Dermis blood vessel endothelial cell (primary cell): ENCODE measurements at places on chromosomes 4 and X.

DNA sequence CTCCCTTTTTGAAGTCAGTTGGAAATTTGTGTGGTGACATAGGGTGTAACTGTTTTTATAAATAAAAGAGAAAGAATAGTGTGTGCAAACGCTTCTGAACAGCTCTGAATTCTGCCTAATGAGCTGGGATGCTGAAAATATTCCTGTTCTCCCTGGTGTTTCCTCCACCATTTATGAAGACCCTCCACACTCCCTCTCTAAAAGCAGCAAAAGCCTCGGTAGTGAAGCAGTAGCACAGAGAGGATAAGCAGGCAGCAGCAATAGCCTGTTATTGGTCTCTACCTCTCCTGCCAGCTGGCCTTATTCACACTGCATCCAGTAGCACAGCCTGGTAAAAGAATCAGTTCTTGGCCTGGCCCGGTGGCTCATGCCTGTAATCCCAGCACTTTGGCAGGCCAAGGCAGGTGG, 406.1 kb downstream of the IQCM start:
- no peak for DNase-seq

DNA sequence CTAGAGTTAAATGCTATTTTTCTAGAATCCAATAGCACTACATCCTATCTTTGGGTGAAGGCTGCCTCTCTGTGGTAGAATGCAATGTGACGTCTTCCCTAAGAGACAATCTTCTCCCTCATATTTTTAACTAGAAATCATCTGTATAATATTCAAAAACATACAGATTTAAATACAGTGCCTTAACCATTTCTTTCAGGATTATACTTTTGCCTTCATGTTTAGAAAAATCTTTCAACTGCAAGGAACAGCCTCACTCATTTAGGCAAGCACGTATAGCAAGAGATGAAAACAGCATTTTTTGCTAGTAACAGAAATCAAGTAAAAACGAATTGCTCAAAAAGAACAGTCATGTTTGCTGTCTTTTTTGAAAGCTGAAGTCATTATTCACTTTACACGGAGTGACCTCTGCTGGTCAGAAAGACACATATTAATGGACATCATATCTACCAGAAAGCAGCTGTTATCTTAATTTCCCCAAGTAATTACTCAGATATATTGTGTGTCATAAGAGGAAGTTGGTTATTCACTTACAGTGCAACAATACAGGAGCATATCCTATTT, 422.3 kb downstream of the STPG2 start:
- DNase-seq, result peak; percentile 1

- no peak for DNase-seq
Observed at GRCh38 chrX:107713543-107714205, 61.9 kb downstream of the TSC22D3 start.

DNA sequence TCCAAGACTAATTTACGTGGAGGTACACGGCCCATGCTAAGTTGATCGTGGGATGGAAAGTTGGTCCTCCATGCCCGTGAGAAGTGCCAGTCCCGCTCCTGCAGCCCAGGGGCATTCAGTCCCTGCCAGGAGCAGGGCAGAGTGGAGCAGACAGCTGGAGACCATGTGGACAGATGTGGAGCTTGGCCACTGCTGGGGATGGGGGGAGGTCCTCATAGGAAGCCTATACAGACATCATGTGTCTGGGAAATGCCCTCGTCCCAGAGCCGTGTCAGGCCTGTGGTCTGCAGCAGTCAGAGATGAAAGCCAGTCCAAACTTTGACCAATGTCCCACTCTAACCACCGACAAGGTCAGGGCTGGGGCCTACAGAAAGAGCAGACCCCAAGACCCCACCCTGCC, 118.4 kb downstream of the CPZ start:
- DNase-seq, result no peak

DNA sequence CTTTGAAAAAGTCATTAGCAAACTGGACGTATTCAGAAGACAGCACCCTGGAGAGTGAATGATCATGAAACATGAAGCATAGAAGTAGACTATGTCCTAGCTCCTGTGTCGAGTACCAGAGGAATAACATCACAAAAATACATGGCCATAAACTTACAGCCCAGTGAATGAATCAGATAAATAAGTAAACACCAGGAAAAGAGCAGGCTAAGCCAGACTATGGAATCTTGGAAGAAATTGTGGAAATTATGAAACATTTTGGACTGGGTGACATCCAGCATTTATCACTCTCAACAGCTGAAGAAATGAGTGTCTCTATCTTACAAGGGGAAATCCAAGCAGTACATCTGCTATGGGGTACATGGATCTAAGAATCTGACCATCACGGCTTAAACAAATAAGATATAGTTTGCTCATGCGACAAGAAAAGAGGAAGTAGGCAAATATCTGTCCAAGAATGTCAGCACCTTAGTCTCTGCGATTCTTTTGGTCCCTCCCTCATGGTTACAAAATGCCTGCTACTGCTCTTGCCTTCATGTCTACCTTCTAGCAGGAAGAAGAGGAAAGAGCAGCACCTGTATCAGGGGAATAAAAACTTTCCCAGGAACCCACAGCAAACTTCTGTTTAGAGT, 481.5 kb downstream of the BCOR start:
- no peak for DNase-seq

DNA sequence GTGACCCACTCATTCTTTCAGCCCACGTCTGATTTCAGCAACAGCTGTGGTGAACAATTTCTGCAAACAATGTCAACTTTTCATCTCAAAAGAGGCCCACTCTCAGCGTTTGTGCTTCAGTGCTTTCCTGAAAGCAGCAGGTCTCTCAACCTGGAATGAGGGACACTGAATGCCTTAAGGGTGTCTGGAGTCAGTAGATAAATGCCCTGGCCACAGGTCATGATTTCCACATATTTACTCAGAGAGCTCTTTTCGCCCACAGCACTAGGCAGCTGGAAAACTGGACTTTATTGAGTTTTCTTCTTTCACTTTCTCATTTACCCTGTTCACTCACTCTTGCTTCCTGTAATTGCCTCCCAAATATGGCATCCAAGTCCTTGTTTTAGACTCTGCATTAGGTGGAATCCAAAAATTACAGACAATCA, 52.8 kb downstream of the NPFFR2 start:
- no peak for DNase-seq

GRCh38 chr4:117957571-117957970, 76.7 kb upstream of the NDST3 start:
- DNase-seq, result no peak

- no peak for DNase-seq
Observed at GRCh38 chrX:23501974-23502373, 165.3 kb upstream of the PRDX4 start.

DNA sequence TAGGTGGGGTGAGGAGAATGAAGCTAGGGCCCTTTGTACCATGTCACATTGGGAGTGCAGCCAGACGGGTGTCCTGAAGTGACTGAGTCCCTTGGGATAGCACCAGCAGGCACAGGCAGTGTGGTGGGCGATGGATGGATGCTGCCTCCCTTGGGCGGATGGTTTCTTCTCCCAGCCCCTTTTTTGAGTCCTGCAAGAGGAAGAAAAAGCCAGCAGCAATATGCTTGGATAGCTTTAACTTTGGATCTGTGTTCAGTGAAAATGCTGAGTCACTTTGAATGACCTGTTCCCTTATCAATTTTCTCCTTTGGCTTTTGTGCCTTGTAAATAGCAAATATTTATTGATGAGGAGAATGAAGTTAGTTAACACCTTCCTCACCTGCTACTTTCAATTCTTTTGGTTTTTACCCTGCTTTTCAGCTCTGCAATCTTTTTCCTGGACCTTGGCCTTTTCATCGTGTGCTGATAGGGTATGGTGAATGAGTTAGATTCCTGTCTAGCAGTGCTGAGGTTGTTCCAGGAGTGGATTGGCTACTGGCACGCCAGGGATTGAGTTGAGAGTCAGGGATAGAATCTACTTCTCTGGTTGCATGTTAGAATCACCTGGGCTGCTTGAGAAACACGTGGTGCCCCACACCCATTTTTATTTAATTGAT, 10.2 kb downstream of the DCUN1D4 start:
- DNase-seq, result no peak

DNA sequence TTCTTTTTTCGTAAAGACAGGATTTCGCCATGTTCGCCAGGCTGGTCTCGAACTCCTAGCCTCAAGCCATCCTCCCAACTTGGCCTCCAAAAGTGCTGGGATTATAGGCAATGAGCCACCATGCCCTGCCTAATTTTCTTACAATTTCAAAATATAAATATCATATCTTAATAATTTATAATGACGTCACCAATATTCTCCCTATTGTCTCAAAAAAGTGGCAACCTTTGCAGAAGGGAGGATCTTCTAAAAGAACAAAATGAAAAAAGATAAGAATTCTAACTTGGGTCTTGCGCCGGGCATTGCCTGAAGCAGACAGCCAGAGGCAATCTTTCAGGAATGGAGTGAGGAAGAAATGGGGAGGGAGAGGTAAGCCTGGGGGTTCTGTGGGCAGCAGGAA, 37.9 kb upstream of the WAS start:
- DNase-seq, result no peak

- no peak for DNase-seq
Observed at GRCh38 chr4:34972189-34972588, 1272.1 kb downstream of the ARAP2 start.

GRCh38 chrX:71225676-71226075, 2.7 kb downstream of the GJB1 start:
- DNase-seq, result no peak

GRCh38 chrX:49767236-49767635, 61.9 kb upstream of the PAGE4 start:
- no peak for DNase-seq

GRCh38 chr4:55547466-55547770, 709 bp upstream of the CLOCK start:
- DNase-seq, result no peak

GRCh38 chr4:155667568-155668511, 1.2 kb downstream of the GUCY1A1 start:
- DNase-seq, result peak; percentile 5

- no peak for DNase-seq
Observed at GRCh38 chr4:38109896-38110295, 149.7 kb downstream of the PTTG2 start.

DNA sequence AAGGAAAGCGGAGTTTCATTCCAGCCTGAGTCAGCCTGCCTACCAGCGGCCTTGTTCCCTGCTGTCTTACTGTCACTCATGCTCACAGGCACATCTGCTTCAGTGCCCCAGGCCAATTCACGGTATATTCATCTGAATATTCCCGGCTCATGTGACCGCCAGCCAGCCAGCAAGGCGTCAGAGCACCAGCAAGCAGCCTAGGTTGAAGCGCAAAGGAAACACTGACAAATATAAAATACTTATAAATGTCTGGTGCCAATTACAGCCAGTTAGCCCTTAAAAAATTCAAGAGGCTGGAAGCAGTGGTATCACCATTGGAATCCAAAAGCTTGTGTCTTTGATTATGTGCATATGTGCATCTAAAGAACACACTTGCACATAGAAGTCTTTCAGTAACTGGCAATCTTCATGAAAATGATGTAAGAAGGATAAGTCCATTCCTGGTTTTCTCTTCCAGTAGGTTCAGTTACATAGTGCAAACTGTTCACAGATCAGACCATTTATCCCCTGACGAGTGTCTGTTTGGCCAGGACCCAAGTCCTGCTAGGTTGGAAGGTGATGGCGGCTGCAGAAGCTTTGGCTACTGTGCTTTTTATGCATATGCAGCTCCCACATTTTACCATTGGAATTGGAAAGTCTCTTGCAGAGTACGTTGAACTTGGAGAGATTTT, 61.3 kb downstream of the LUZP4 start:
- DNase-seq, result no peak

DNA sequence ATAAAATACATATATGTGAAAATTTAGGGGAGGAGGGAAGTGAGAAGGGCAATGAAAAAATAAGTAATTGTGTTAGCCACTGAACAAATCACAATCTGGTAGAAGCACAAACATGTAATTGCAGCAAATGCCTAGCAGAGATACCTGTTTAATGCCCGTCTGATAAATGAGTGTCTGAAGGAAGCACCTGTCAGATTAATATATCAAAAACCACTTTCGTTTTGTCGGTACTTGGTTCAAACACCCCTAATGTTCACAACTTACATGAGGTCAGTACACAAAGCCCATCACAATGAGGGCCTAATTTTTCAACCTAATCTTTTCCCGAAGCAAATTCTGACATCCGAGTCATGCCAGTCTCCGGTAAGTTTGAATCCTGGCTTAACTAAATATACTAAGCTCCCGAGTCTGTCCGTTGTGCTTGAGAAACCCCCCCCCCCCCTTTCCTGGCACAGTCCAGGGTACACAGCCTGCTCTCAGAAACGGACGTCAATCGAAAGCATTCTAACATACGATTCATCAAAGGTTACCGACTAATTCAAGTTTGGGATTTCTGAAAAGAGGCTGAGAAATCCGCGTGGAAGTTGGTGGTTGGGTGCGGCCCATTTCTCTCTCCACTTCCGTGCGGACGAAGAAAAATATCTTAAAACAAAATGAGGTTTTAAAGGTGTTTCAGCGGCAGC, 758 bp downstream of the SDAD1 start:
- peak; percentile 46 for DNase-seq

GRCh38 chr4:147174591-147174990, 228.9 kb upstream of the TTC29 start:
- no peak for DNase-seq

DNA sequence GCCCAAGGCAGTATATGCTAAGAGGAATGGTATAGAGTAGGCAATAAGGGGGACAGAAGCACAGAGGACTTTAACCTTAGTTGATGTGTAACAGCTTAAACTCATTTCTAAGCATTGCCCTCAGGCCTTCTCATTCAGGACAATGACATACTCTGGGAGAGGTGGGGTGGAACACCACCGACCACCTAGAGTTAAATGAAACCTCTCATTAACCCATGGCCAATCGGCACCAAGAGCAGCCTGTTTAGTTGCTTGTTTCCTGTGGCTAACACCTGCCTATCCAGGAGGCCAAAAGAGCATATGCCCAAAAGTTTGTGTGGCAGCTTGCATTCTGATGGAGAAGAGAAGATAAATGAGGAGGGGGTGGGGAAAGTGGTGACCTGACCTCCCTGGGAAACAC, 88.7 kb upstream of the PLAC1 start:
- DNase-seq, result no peak

- no peak for DNase-seq
Observed at GRCh38 chr4:120207021-120207420, 140.4 kb upstream of the MAD2L1 start.

DNA sequence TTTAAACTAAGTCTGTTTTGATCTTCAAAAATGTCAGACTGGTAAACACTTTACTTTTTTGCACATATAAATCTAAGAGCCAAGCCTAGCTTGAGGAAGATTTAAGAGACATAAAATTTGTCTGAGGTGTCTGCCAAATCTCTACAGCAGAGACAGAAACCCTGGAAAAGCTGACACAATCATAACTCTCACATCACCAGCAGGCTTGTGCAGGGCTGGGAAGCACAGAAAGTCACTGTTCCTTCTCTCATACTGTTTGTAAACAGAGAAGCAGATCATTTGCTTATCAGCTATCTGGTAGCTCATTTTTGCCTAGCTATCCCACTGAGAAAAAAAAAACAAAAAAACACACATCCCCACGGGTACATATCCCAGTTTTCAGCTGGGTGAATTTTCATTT, 7.0 kb downstream of the ENOX2 start:
- DNase-seq, result no peak

GRCh38 chrX:11111037-11111851, at the start of gene HCCS:
Gene HCCS, plus strand, starts transcription at chrX:11111332. Its CDS starts 729 bp downstream, at chrX:11112061.
- peak; percentile 85 for DNase-seq
